Cerebellum (tissue), 4 donors: ENCODE measurements at places on chromosomes 6 and 20.

GRCh38 chr6:39926668-39927067, 7.6 kb downstream of the MOCS1 start:
- no peak for DNase-seq

DNA sequence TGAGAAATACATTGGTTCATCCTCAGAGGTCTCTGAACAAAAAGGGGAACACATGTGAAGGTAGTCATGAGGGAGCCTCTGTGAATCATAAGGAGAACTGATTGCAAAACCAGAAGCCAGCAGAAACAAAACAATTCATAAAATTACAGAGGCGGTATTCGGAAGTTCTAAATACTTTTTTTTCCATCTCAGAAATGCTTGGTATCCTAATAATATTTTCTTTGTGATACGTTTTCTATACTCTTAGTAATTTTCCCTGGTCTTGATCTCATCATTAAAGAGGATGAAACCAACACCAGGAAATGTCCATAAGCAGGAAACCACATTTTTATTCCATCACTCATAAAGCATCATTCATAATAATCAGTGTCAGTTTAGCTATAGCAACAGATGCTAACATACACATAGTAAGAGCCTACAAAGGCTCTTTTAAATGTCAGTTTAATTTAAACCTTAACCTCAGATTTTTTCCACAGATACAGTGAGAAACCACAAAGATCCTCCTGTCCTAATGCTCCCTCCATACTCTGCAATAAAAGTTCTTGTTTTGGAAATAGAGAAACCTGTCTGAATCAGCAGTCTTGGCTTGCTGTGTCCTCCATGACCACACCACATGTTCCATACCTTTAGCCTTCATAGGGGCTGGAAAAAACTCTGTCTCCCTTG, 29.2 kb downstream of the SGK1 start:
- DNase-seq: no peak

- no peak for DNase-seq
Measured at GRCh38 chr6:35185302-35185681, 28.5 kb upstream of the SCUBE3 start.

DNA sequence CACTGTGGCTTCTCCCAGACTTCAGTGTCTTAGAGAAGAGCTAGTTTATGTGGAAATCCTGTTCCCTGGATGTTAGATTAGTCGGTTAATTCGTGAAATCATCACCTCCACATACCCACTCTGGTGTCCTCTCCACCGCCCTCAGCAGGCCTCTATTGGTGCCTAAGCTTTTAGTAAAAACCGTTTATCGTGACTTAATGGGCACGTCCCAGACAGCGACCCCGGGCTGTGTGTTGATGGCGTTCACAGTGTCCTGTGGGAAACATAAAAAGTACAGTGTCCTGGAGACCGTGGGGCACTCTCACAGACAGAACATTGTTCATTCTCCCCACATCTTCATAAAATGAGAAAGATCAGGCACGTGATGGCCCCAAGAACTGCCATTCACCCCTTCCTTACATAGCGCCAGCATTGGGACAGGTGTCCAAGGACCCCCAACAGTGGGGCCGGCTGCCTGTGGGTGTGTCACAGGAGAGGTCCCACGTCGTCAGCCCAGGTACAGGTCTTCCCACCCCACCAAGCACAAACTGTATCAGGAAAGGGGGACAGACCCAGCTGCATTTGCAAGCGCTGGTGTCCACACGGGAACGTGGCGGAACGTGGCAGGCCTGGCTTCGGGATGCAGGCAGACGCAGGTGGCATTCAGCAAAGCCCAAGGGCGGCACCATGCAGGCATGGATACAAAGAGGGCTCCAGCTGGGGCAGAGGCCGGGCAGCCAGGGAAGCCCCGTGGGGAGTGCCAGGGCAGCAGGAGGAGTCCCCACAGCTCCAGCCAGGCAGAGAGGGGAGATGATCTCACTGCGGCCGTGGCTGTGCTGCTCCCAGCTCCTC, 237.7 kb downstream of the DLL1 start:
- DNase-seq: no peak
